Frontal cortex (tissue), 4 donors: ENCODE measurements at places on chromosomes 12 and 14.
A peak's percentile ranks its signal among the peaks of the same experiment; 100 is the strongest.

DNA sequence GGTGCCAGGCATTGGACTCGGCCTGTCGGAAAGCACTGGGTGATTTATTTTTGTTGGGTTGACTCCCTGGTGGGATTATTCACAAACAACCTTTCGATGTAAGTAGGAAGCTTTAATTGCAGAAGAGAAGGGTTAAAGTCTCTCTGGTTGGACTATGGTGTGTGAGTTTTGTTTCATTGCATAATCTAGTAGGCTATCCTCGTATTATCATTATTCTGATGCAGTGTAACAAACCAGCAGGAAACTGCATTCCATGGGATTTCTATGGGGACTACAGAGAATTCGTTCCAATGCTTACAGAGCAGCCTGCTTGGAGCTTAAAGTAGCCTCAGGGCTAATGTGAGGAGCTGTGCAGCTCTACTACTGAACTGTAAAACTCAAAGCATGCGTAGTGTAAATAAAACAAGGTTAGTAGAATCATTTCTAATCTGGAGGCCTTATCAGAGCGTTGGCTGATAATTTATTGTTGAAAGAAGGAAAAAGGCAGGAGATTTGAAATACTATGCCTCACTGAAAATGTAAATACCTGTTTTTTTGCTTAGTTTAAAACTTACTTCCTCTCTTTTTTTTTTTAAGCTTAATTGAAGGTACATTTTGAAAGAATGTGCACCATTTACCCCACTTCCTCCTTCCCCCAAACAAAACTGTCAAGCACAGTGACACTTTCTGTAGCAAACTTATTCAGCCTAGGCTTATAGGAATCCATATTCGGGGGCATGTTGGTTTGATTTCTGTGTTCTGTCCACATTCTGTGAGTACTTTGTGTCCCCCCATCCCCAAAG, 226.7 kb downstream of the NPAS3 start:
- no peak for DNase-seq

DNA sequence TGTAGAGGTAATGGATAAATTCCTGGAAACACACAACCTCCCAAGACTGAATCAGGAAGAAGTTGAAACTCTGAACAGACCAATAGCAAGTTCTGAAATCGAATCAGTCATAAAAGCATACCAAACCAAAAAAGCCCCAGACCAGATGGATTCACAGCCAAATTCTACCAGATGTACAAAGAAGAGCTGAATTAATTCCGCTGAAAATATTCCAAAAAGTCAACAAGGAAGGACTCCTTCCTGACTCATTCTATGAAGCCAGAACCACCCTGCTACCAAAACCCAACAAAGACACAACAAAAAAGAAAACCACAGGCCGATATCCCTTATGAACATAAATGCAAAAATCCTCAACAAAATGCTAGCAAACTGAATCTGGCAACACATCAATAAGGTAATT, 81.5 kb downstream of the SLC38A4 start:
- no peak for DNase-seq

- no peak for DNase-seq
Observed at GRCh38 chr12:76219806-76220205, 128.4 kb downstream of the BBS10 start.

DNA sequence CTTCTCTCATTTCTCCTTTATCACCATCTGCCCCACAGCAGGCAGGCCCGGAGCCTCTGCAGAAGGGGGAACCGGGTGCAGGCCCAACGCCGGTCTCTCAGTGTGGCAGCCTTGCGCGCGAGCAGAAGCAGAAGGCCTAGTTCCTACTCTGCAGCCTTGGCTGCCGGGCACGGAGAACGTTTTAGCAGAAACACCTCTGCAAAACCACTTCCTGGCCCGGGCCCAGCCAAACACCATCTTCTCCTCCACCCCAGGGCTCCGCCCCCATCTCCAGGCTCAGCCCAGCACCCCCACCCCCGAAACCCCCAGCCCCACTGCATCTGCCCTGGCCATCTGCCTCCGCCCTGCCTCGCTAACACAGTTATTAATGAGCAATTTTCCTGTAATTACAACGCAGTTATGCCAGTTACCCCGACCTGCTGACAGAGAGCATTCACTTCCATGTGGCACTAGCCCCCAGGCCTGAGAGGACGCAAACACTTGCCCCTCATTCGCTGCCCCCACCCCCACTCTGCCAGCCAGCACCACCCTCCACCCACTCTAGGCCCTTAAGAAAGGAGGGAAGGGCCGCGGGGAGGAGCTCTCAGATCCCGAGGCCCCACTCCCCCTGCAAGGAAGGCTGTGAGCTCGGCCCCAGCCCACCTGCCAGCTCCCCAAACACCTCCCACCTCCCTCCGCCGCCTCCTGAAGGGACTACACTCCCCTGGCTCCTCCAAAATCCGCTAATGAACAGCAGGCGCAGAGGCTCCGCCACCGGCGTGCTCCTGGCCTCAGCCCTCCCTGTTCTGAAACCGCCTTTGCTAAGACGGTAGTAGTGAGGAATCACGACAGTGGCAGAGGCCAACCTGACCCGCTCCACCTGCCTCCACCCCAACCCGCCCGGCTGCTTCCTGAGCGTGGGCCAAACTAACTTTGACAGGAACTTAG, 44.7 kb upstream of the FBRSL1 start:
- DNase-seq, result no peak

DNA sequence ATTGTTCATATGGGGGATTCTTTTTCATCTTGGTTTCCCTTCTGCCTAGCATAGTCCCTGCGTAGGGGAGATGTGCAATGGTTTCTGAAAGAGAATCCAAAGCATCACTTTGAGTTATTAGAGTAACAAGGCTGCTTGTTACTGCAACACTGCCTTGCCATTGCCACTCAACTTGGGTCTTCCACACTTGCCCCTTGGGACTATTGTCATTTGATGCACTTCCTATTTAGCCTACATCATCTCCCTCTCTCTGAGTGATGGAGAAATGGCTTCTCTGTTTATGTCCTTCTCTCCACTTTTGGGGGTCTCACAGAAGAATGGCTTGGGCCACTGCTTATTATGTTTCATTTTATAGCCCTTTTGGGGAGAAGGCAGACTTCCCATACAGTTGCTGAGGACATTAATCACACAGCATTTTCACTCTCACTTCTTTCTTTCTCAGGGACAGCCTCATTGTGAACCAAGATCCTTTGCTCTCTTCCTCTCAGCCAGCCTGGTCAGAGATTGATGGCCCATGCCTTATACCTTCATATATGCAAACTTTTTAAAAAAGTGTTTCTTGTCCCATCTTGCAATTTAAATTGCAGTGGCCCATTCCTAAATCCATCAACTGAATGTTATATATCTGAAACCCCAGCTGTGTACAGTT, 50.8 kb upstream of the POC1B start:
- no peak for DNase-seq

- no peak for DNase-seq
Observed at GRCh38 chr12:77777274-77777673, 53.4 kb upstream of the NAV3 start.

DNA sequence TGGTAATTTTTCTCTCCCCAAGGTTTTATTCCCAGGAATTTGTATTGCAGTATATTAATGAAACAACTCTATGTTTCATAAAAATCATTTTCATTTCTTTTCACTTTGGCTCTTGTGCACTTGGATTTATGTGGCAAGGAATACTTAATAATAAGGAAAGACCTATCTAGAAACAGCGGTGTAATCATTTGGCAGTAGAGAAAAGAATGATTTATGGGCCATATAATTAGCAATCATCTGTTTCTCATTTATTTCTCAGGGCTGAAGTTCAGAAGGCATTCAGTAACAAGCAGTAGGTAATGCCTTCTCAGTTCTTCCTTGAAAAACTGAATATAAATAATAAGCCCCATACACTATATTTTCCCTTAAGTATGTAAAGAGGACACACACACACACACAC, 172.6 kb downstream of the ANO4 start:
- no peak for DNase-seq

GRCh38 chr14:32722631-32723183, 216.0 kb upstream of the NPAS3 start:
- no peak for DNase-seq

DNA sequence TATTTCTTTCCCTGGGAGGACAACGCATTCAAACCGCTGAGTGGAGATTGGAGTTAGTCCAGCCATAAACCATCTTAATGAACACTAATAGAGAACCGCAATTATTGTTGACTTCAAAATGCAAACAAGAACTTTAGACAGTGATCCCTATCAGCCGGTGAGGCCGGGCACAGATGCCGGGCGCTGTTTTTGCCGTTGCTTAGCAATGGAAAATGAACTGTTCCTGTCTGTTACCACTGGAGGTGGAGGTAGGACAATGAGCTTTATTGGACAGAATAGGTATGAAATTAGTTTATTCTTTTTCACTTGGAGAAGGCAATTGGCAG, 216.8 kb downstream of the TTC8 start:
- DNase-seq, result no peak

GRCh38 chr12:15774819-15775218, 14.4 kb downstream of the EPS8 start:
- DNase-seq, result no peak

GRCh38 chr12:72465940-72466630, 193.9 kb downstream of the TRHDE start:
- DNase-seq, result no peak

GRCh38 chr12:106086696-106087095, 52.1 kb downstream of the NUAK1 start:
- peak; percentile 22 for DNase-seq

DNA sequence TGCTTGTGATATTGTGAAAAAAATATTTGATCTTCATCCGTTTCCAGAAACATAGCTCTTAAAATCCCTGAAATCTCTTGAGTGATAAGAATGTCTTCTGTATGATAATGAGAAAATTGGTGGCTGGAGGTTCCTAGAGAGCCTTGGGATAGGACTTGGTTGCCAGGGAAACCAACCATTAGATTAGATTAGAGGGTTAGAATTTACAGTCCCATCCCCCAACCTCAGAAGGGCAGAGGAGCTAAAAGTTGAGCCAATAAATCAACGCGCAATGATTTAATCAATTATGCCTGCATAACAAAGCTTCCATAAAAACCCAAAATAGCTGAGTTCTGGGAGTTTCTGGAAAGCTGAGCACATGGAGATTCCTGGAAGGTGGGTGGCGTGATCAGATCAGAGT, 10.6 kb downstream of the SEL1L start:
- DNase-seq, result no peak

DNA sequence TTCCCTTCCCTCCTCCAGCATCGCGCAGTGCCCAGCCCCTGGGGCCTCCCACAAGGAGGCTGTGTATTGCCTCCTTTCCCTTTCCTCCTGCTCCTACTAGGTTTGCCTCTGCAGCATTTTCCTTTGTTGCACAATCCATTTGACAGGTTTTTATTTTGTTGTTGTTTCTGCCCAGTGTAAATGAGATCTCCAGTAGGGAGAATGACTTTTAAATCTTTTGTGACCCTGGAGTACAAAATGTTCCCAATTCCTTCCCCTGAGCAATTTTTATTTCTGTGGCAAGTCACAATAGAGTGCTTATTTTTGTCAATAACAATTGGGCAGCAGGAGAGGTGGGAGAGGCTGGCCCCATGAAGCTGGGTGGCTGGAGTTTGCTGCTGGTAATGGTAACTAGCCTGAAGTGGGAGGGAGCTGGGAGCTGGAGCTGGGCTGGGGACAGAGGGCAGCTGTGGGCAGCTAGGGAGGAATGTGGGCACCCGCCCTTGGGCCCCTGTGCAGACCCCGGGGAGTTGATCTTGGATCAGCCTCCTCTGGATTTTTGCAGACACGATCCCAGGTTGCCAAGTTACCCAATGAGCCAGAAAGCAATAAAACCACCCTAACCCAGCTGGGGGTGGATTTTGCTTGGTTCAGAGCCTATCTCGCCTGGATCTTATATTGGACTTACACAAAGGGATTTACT, 160.1 kb downstream of the KTN1 start:
- DNase-seq, result no peak

DNA sequence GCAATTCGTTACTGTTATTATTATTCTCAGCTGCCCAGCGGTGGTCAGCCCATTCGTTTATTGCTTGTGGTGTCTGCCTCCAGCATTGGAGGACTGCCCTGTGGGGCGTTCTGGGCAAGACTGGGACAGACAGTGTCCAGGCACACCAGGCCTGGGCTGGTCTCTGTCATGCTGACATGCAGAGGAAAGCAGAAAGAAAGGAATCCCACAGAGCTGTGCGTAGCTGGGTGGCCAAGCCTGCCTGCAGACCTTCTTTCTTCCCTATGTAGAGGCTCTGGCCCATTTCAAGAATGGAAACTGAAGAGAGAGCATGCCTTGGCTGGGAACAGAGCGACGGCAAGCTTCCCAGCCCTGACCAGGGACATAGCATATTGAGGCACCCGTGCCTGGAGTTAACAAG, 525.3 kb upstream of the TBX3 start:
- DNase-seq, result no peak

GRCh38 chr14:92759300-92759678, 10.9 kb upstream of the LGMN start:
- DNase-seq, result no peak

GRCh38 chr14:30385925-30386324, 173.0 kb upstream of the G2E3 start:
- no peak for DNase-seq

- no peak for DNase-seq
Observed at GRCh38 chr12:49627752-49628360, 4.5 kb downstream of the PRPF40B start.

DNA sequence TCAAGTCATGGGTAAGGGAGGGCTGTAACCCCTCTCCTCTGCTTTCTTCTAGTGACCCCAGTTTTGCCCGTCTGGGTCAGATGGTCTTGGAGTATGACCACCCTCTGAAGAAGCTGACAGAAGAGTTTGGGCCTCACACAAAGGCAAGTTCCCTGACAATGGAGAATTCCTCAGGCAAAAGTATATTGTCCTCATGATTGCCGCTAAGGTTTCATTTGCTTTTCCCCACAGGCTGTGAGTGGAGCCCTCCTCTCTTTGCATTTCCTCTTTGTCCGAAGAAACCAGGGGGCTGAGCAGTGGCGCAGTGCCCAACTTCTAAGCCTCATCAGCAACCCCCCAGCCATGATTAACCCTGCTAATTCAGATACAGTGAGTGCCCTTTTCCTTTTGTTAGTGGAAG, 12.1 kb downstream of the NCKAP1L start:
- DNase-seq, result no peak

- no peak for DNase-seq
Observed at GRCh38 chr12:2960996-2961616, 1.9 kb downstream of the TEAD4 start.

- no peak for DNase-seq
Observed at GRCh38 chr12:7602277-7602676, 63.4 kb downstream of the APOBEC1 start.

DNA sequence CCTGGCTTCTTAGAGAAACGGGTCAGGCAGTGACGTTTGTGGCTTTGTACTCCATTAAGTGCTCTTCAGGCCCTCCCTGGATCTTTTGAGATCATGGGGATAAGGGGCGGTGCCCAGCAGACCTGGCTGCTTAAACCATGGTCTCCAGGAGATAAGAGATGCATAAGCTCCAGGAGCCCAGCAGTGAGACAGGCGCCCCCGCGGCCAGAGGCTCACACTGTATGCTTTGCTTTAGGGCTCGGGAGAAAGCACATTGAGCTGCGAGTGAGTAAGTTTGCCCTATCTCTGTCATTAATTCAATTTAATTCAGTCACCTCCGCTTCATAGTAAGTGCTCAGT, 359.5 kb downstream of the CACNA1C start:
- DNase-seq, result no peak

DNA sequence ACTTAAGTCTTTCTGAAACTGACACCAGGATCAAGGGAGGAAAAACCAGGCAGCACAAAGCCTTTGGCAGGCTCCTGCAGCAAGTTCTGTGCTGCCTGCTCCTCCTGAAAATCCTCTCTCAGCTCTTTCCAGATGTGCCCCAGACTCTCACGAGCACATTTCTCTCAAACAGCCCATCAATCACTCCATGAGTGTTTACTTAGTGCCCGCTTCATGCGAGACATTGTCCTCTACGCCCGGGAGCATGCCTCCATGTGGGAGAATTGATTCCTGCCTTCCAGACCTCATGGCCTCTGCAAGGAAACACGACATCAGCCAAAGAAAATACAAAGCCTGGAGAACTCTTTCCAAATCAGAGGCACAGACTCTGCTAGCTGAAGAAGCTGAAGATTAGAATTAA, 46.5 kb upstream of the TSPAN11 start:
- DNase-seq, result no peak
